ENCODE measurements at places on chromosomes 16 and 17. TPM values are rescaled to one million over a fixed set of nuclear protein-coding genes. Genes with fewer than 3 reads are reported as not detected.

DNA sequence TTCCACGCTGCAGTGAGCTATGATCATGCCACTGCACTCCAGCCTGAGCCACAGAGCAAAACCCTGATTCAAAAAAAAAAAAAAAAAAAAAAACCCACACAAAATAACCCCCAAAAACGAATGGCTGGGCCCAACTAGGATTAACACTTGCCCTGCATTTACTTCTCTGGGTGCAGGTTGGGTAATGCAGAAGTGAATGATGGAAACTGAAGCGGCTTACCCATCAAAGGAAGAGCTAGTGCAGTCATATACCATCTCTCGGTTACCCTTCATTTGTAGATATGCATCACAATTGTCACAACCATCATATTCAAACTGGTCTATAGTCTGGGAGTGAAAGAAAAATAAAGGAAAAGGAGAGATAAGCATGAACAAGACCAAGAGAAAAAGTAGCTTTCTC, 819 bp downstream of the SUPT4H1 start:
- DNase-seq: no peak
- no peak overlapping the region for H3K27ac ChIP-seq
- H3K27me3 ChIP-seq: no peaks in the 10 kb centered on the region

DNA sequence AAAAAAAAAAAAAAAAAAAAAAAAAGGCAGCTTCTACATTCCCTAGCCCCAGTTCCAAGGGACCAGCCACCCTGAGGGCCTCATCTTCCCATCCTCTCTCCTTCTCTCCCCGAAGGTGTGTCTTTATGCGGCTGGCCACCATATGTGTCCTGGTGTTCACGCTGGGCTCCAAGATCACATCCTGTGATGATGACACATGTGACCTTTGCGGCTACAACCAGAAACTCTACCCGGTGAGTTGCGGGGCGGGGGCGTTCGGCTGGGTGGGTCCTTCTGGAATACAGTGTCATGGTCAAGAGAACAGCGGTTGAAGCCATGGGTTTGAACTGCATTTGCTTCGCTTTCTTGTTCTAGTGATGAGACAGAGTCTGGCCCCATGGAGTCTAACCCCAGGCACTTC, 22.6 kb upstream of the COQ7 start:
- no peak overlapping the region for H3K4me3 ChIP-seq
- no peak overlapping the region for H3K27ac ChIP-seq

DNA sequence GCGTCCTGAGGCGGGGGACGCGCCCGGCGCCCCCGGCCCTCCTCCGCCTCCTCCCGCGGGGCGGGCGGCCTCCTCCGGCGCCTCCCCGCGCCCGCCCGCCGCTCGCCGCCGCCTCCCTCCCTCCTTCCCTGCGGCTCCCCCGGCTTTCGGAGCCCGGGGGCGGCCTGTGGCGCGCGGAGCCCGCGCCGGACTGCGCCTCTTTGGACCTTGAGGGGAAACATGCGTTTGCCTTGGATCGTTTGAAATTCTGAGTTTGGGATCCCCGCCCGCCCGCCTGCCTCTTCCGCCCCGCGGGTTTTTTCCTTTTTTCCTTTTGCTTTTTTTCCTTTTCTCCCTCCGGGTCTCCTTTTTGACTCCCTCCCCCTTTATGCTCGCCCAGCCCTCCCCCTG, 390 bp downstream of the ZNRF1 start:
- no peaks in the 10 kb centered on the region for H3K27me3 ChIP-seq
- H3K4me1 ChIP-seq: peaks cover 24% of the 10 kb centered on the region
- DNase-seq: peak; percentile 70
- H3K36me3 ChIP-seq: peaks cover 3% of the 10 kb centered on the region
- H3K27ac ChIP-seq: peak overlapping the region; percentile 75
- H3K4me3 ChIP-seq: peak overlapping the region; percentile 83

GRCh38 chr16:23495671-23496070, 14.6 kb downstream of the GGA2 start:
- DNase-seq: no peak
- no peaks in the 10 kb centered on the region for H3K27me3 ChIP-seq
- H3K27ac ChIP-seq: no peak overlapping the region
- H3K36me3 ChIP-seq: peaks cover 47% of the 10 kb centered on the region
- H3K4me3 ChIP-seq: no peak overlapping the region

GRCh38 chr17:36705874-36706731, 104.7 kb downstream of the MRM1 start:
- H3K4me3 ChIP-seq: no peak overlapping the region
- H3K27ac ChIP-seq: no peak overlapping the region
- no peak for DNase-seq
- no peaks in the 10 kb centered on the region for H3K36me3 ChIP-seq
- H3K4me1 ChIP-seq: no peaks in the 10 kb centered on the region

GRCh38 chr17:19904924-19905323, 37.2 kb upstream of the ULK2 start:
- H3K27me3 ChIP-seq: no peaks in the 10 kb centered on the region
- H3K4me1 ChIP-seq: no peaks in the 10 kb centered on the region
- H3K4me3 ChIP-seq: no peak overlapping the region
- peak; percentile 69 for DNase-seq
- peaks cover 65% of the 10 kb centered on the region for H3K36me3 ChIP-seq

- no peak overlapping the region for H3K4me3 ChIP-seq
- H3K36me3 ChIP-seq: no peaks in the 10 kb centered on the region
- no peak for DNase-seq
Measured at GRCh38 chr17:8887301-8887700, 19.8 kb upstream of the PIK3R6 start.

DNA sequence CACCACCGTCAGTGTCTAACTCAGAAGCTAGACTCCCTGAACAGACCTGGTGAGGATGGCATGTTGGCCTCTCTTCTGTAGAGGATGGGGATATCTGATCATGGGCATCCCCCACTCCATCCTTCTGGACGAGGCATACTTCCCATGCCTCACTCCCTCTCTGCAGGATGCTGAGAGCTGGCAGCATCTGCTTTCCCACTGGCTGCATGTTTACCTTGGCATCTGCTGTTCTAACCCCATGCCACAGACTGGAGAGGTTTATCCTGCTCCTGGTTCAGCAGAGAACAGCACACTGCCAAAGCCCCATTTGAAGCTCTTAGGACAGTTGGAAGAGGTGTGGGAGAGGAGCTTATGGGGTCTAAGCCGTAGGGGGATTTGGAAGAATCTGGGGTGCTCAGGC, 46.0 kb downstream of the YPEL2 start:
- peaks cover 5% of the 10 kb centered on the region for H3K36me3 ChIP-seq
- H3K27me3 ChIP-seq: no peaks in the 10 kb centered on the region
- H3K27ac ChIP-seq: no peak overlapping the region
- DNase-seq: no peak
- no peak overlapping the region for H3K4me3 ChIP-seq

DNA sequence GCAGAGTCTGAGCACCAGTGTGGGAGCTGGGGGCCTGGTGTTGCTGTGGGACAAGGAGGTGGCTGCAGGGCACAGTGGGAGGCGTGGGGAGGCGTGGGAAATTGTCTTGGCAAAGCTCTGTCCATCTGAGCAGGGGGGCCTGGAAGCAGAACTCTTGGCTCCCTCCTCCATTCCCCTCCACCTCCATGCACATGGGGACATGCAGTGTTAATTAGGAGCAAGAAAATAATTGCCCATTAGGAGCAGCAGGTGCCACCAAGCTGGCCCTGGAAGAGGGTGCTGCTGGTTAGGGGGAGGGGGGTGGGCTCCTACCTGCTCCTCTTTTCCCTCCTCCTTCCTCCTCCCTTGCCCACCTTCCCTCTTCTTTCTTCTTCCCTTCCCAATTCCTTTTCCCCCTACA, 4.5 kb downstream of the TTYH2 start:
- peak overlapping the region; percentile 9 for H3K27ac ChIP-seq
- H3K4me3 ChIP-seq: no peak overlapping the region
- H3K27me3 ChIP-seq: no peaks in the 10 kb centered on the region
- peaks cover 55% of the 10 kb centered on the region for H3K4me1 ChIP-seq
- H3K36me3 ChIP-seq: peaks cover 38% of the 10 kb centered on the region

- peaks cover 2% of the 10 kb centered on the region for H3K36me3 ChIP-seq
- H3K27me3 ChIP-seq: no peaks in the 10 kb centered on the region
- no peaks in the 10 kb centered on the region for H3K4me1 ChIP-seq
- H3K27ac ChIP-seq: no peak overlapping the region
- no peak overlapping the region for H3K4me3 ChIP-seq
Measured at GRCh38 chr16:68215302-68215701, 20.6 kb downstream of the ESRP2 start.

GRCh38 chr16:11296706-11297491, 15.8 kb upstream of the PRM1 start:
- peaks cover 16% of the 10 kb centered on the region for H3K4me1 ChIP-seq
- no peaks in the 10 kb centered on the region for H3K36me3 ChIP-seq
- no peak overlapping the region for H3K4me3 ChIP-seq
- no peak overlapping the region for H3K27ac ChIP-seq
- H3K27me3 ChIP-seq: no peaks in the 10 kb centered on the region

GRCh38 chr17:9725575-9725974, 65.8 kb downstream of the DHRS7C start:
- H3K4me1 ChIP-seq: peaks cover 4% of the 10 kb centered on the region
- H3K4me3 ChIP-seq: no peak overlapping the region
- no peaks in the 10 kb centered on the region for H3K36me3 ChIP-seq

GRCh38 chr17:31678431-31678830, 180.6 kb downstream of the COPRS start:
- no peaks in the 10 kb centered on the region for H3K27me3 ChIP-seq
- peak overlapping the region; percentile 69 for H3K27ac ChIP-seq
- no peaks in the 10 kb centered on the region for H3K36me3 ChIP-seq
- H3K4me3 ChIP-seq: no peak overlapping the region

DNA sequence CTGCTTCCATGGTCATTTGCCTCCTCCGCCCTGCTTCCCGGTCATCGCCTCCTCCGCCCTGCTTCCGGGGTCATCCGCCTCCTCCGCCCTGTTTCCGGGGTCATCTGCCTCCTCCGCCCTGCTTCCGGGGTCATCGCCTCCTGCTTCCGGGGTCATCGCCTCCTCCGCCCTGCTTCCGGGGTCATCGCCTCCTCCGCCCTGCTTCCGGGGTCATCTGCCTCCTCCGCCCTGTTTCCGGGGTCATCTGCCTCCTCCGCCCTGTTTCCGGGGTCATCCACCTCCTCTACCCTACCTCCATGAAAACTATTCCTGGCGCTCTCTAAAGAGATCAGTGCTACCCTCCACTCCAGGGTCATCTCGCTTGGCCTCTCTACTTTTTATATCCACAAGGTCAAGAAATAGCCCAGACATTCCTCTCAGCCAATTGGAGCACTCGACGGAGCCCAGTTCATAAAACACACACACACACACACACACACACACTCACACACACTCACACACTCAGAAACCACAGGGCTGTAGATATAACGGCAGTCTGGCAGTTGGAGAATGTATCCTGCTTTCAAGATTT, 44.8 kb downstream of the TRARG1 start:
- no peaks in the 10 kb centered on the region for H3K36me3 ChIP-seq
- no peak overlapping the region for H3K4me3 ChIP-seq
- no peaks in the 10 kb centered on the region for H3K27me3 ChIP-seq
- no peak for DNase-seq

GRCh38 chr16:351804-352520, 561 bp downstream of the AXIN1 start:
- no peaks in the 10 kb centered on the region for H3K27me3 ChIP-seq
- no peak overlapping the region for H3K27ac ChIP-seq
- peak overlapping the region; percentile 62 for H3K4me3 ChIP-seq
- peak; percentile 41 for DNase-seq

DNA sequence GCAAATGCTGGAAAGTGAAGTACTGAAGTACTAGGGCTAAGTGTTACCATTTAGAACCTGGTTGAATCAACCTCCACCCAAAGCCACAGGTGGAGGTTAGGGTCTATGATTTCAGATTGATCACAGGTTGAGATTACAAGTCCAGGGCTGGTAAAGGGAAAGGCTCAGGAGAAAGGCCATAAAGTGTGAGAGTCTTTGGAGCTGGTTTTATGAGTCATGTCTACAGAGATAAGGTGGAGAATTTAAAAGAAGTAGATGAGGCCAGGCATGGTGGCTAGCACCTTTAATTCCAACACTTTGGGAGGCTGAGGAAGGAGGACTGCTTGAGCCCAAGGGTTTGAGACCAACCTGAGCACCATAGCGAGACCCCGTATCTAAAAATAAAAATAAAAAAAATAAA, 221.7 kb upstream of the CDH11 start:
- no peak for DNase-seq
- no peaks in the 10 kb centered on the region for H3K36me3 ChIP-seq
- H3K27ac ChIP-seq: no peak overlapping the region

DNA sequence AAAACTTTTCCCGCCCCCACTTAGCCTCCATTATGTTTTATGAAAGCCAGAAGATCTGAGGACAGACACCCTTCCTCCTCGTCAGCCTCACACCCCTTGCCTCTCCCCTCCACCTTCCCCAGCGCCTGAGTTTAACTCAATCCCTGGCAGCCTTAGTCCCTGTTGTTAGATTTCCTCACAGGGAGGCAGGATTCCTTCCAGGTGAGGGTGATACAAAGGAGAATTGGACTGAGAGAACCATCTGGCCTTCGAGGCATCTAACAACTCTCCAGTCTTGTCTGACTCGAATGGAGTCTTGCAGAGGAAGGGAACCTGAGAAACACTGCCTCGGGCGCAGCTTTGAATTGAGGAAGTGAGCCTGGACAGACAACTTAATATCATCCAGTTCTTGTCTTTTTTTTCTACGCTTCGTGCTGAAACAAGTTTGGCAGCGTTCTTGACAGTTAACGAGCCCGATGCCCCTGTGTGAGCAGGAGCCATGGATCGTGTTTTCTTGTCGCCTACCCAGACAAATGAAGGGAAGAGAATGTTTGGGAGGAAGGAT, 1.3 kb upstream of the ZNF768 start:
- peak overlapping the region; percentile 100 for H3K27ac ChIP-seq
- peak overlapping the region; percentile 92 for H3K4me3 ChIP-seq
- H3K4me1 ChIP-seq: peaks cover 28% of the 10 kb centered on the region
- H3K36me3 ChIP-seq: peaks cover 39% of the 10 kb centered on the region

DNA sequence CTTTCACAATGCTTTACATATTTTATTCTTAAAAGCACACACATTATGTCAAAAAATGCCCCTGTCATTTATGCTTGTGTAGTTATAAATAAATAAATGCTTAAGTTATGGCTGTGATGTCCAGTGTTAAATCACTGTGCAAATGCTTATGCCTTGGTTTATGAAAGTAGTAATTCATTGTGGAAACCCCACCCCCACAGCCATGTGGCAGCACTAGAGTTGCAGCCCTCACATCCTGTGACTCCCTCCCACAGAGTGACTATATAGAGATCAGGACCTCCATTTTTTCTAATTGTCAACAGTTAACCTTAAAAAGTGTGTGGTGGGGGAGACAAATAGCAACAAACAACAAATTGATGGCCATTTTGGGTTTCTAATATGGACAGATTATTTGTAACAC, 2.4 kb downstream of the SKAP1 start:
- H3K4me3 ChIP-seq: no peak overlapping the region
- no peaks in the 10 kb centered on the region for H3K4me1 ChIP-seq
- no peak overlapping the region for H3K27ac ChIP-seq
- no peaks in the 10 kb centered on the region for H3K36me3 ChIP-seq

GRCh38 chr16:15950161-15950854, 892 bp downstream of the ABCC1 start:
- peak; percentile 47 for DNase-seq
- H3K36me3 ChIP-seq: no peaks in the 10 kb centered on the region
- peaks cover 7% of the 10 kb centered on the region for H3K27me3 ChIP-seq
- peak overlapping the region; percentile 51 for H3K27ac ChIP-seq
- H3K4me3 ChIP-seq: peak overlapping the region; percentile 53

SLC5A10 gene
- total RNA-seq: not detected

IRX5 gene
- 0.35 TPM for total RNA-seq

TEX14 gene
- total RNA-seq: 2.1 TPM

PSMC3IP gene
- 5.4 TPM for total RNA-seq

TEDC2 gene
- 5.3 TPM for total RNA-seq

SDK2 gene
- total RNA-seq: 18.8 TPM

KRTAP4-9 gene
- not detected for total RNA-seq

SMYD4 gene
- 6.9 TPM for total RNA-seq

CTRB1 gene
- total RNA-seq: 0.75 TPM

NXPH3 gene
- total RNA-seq: 1.5 TPM

NUBP2 gene
- 58.0 TPM for total RNA-seq

GP1BA gene
- 0.04 TPM for total RNA-seq

SOCS7 gene
- total RNA-seq: 12.6 TPM

SEPTIN12 gene
- total RNA-seq: not detected

MYH2 gene
- total RNA-seq: 42.5 TPM

Measured in muscle of leg (tissue), 16 donors.